ENCODE measurements at places on chromosomes 12 and 14.

GRCh38 chr12:33111850-33112249 is 215.3 kb upstream of the PKP2 start:
- no peak for DNase-seq

DNA sequence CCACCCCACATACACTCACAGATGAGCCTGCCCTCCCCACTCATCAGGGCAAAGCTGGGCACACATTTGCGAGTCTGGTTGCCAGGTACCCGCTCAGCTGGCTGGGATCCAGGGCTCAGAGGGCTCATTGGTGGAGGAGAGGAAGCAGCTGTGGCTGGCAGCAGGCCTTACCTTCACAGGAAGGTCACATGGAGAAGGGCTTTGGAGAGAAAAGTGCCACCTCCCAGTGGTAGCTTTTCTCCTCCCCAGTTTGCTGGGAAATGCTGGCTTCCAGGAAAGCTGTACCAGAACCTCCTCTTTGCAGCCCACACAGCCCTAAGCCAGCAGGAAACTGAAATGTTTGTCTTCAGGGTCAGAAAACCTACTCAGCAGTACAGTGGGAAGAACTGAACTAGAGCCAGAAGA is 55.6 kb downstream of the LGMN start:
- no peak for DNase-seq

- DNase-seq, result no peak
Observed at GRCh38 chr12:5204271-5204670, 160.6 kb downstream of the KCNA5 start.

DNA sequence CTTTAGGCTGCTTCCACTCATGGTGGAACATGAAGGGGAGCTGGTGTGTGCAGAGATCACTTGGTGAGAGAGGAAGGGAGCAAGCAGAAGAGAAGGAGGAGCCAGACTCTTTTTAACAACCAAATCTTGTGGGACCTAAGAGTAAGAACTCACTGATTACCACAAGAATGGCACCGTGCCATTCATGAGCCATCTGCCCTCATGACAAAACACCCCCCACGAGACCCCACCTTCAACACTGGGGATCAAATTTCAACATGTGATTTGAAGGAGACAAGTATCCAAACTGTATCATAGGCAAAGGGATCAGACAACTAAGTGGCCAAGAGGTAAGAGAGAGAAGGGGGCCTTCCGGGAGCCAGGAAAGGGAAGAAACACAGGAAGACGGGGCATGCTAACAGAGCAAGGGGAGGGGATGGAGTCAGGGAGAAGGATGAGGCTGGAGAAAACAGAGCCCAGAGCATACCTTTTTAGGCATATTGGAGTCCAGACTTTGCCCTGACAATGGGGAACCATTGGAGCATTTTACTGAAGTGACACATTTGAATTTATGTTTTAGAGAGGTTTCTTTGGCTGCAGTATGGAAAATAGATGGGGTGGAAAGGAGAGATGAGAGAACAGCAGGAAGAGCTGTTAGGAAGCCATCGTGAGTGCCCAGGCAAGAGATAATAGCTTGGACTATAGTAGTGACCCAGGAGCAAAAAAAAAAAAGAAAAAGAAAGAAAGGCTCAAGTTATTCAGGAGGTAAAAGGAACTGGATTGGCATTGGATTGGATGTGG is 204.4 kb upstream of the NUDT4 start:
- no peak for DNase-seq

DNA sequence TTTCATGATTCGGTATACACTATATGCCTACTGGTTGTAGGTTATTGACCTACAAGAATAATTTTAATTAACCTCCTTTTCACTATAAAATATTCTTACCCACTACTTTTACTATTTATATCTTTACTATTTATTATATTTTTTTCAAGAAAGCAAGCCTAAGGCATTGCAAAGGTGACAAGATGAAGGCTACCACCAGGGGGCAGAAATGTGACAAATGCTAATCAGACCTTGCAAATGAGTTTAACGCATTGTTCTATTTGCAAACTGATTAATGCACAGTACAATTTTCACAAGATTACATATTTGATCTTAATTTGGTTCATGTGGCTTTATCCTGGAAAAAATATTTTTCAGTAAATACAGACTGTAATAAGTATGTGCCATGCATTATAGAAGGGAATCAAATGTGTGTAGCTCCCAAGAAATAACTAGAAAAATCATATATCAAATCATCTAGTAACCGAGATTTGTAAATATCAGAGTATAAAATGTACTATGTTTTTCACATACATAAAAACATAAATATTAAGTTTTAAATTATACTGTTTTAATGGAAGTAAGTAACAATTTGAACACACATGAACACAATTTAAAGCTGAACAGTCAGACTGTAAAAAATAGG is 107.0 kb downstream of the ADAMTS20 start:
- DNase-seq, result no peak

DNA sequence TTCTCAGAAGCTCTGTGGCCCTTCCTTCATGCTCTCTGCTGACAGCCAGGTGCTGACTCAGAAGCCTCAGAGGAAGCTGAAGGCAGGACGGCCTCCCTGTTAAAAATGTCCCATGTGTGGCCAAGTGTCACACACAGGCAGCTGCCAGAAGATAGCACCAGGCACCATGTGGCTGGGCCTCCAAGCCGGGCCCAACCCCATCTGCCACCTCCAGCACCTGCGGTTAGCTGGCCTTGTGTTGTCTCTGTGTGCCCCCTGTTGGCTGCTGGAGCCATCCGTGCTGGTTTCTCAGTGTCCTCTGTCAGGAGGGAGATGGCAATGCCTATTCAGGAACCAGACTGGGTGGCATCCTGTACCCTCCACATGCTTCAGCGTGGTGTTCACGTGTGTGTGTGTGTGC is 63.2 kb downstream of the TSPAN11 start:
- DNase-seq, result no peak

- DNase-seq, result no peak
Observed at GRCh38 chr12:23546756-23547155, 402.7 kb downstream of the SOX5 start.

GRCh38 chr14:104238424-104239184 is 100.2 kb downstream of the KIF26A start:
- peak; percentile 2 for DNase-seq

DNA sequence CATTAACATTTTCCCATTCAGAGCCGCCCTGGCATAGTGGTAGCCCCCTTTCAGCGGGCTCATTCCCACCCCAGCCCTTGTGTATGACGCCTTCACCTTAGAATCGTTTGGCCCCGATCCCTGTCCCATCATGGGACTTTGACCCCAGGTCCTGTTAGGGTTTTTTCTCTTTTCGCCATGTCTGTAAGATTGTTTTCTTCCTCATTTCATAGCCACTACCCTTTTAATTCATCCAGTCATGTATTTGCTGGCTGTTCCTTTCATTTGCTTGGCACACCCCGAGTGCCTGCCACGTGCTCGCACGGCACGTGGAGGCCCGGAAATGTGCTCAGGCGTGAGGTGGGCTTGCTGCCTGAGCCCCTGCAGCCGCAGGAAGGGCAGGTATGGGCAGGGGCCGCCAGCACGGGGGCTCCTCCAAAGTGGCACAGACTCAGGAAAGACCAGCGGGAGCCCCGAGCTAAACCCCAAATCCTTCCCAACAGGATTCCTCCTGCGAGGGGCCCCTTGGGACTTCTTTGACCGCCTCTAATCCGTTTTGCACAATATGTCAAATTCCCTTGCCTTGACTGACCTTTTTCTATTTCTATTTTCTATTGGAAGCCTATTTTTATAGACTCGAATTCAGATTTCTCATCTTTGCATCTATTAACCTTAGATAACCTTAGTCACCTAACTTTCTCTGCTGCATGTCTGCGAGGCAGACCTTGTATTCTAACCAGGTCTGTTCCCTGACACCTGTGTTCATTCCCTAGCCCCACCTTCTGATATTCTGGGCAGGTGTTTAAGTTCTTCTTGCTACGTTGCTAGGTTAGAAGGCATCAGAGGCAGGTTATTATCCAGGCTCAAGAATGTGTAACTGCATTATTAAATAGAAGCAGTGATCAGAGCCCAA is 114.8 kb downstream of the EML1 start:
- no peak for DNase-seq

- DNase-seq, result no peak
Observed at GRCh38 chr12:26744697-26745440, 88.1 kb downstream of the ITPR2 start.

DNA sequence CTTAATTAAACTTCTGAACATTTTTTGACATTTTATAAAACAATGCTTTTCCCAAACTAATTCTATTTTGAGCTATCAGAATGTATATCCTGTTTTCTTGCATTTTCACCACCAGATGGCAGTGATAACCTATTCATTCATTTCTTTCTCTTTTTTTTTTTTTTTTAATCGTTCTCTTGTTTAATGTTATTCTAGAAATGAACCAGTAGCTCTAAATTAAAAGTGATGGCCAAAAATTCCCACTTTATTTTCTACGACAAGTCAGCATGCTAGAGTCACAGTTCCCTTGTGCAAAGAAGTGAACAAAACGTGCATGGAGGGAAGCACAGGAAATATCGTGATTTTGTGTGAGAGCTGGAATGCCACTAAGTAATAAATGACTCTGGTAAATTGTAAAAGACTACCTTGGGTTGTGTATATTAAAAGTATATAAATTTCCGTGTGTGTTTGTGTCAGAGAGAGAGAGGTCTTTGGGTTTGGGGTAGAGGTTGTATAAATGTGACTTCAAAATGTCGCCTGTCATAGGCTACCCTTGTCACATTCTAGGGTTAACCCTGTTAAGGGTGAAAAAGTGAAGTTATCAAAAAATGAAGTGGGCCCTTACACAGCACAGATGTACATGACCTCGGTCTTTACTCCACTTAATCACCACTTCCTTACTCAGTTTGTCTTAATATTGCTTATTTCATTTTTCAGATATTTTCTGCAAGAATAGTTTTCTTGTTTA is 40.4 kb upstream of the LDHB start:
- no peak for DNase-seq

GRCh38 chr12:112606611-112607365 is 184.8 kb upstream of the RPH3A start:
- no peak for DNase-seq

DNA sequence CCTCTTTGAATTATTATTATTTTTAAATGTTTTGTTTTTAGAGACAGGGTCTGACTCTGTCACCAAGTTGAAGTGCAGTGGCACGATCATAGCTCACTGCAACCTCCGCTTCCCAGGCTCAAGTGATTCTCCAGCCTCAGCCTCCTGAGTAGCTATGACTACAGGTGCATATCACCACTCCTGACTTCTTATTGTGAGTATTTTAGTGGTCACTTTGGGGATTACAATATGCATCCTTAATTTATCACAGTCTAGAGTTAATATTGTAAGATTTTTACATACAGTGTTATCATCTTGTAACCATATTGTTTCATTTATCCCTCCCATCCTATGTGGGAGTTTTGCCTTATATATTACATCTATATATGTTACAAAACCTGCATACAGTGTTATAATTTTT is 13.4 kb downstream of the FGF23 start:
- no peak for DNase-seq

DNA sequence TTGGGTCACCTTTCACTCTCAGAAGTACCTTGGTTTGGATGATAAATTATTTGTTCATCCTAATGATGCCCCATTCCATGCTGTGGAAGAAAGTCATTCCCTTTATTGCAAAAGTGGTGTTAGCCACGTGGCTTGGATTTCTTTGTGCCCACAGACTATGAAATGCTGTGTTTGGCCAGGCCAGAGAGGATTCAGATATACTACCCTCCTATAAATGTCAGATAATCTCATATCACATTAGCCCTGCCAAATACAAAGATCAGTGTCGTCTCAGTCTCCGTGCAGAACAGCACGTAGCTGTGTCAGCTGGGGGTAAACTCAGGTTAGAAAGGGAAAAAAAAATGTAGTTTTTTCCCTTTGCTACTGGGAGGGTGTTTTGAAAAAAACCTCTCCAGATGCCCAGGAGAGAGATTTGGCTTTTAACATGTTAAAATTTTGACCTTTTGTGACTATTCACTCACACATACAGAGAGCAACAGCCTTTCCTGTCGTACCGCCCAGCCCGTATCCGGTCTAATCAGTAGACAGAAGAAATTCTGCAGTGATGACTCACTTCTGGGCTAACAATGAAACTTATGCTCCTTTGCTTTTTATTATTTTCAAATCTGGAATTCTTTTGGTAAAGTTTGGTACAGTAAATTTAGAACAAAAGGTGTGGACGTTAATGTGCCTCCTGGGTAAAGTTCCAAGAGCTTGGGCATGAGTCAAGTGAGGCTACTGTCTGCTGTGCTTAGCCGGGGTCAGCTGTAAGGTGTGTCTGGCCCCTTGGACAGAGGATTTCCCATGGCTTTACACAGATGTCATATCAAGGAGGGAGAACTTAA is 8.5 kb upstream of the PTPRB start:
- DNase-seq, result no peak

- DNase-seq, result no peak
Observed at GRCh38 chr12:82461836-82462235, 103.5 kb downstream of the METTL25 start.

GRCh38 chr12:105928436-105928835 is 210.3 kb downstream of the NUAK1 start:
- DNase-seq, result no peak

- no peak for DNase-seq
Observed at GRCh38 chr14:94682061-94682516, 69.9 kb downstream of the SERPINA3 start.

DNA sequence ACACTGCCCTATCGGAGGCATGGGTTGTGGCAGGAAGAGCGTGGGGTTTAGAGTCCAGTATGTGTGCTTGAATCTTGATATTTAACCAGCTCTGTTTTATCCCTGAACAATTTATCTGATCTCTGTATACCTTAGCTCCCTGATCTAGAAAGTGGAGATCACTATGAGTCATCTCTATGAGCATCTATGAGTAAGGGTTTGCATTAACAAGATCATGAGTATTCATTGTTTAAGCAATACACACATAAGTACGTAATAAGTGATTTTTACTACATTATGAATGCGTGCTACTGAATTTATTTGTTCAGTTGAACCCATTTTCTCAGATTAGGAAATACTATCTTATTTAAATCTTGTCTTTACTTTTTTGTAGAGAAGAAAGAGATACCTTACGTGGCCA is 49.4 kb downstream of the GPATCH2L start:
- DNase-seq, result no peak

DNA sequence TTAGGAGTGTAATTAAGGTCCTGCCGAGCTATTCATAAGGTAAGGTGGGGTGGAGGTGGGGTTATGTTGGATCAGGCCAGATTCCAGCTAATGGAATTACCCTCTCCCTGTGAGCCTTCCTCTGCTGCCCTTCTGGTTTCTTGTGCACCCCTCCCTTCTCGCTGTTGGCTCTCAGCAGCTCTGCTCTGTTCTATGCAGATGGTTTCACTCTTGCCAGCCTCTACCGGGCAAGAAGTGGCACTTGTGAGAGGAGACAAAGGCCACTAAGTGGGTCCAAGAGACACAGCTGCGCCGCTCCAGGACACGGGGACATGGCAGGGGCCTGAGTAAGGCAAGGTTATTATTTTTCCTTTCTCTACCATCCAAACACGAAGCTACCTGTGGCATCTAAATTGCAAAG is 334.4 kb downstream of the EMP1 start:
- no peak for DNase-seq
